ENCODE measurements at places on chromosomes 3 and 15.
A peak's percentile ranks its signal among the peaks of the same experiment; 100 is the strongest.

GRCh38 chr3:114464548-114464947, 170.7 kb downstream of the TIGIT start:
- DNase-seq: no peak

DNA sequence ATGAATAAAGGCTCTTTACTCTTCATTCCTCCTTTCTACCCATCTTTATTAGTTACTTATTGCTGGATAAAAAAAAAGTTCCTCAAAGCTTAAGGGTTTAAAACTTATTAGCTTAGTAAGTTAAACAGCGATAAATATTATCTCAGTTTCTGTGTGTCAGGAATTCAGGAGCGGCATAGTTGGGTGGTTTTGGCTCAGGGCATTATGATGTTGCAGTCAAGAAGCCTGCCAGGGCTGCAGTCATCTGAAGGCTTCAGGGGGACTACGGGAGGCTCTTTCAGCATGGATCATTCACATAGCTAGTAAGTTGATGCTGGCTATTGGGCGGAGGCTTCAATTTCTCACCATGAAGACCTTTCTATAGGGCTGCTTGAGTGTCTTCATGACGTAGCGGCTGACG, 1.9 kb upstream of the DLG1 start:
- DNase-seq: no peak

DNA sequence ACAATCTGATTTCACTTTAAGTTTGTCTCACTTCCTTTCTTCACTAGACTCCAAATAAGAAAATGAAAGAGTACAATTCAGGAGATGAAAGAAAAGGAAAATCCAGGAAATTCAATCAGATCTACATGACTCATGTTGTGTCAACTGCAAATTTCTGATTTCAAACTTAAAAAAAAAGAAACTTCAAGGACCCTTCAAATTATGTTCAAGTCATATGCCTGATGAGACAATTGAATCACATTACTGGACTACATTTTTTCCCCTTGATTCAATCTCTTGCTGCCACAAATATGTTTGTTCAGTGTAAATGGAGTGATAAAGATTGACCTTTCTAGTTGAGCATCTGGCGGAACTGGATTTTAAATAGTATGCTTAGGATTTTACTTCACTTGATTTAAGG, 37.4 kb downstream of the FRMD5 start:
- peak; percentile 95 for DNase-seq

DNA sequence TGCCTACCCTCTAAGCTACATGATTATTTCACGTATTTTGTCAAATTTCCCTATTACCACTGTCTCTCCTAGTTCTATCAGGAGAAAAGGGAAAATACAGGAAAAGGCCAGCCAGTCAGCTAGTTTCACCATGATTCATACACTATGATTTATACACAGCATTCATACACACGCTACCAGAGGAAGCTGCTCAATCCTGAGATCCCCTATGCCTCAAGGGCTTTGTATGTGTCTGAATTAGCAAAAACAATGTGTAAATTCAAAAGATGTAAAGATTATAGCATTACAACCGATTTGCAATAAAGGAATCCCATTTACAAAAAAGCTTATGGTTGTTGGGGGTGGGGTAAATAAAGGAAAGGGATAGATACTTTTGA, 3.1 kb upstream of the ACKR4 start:
- DNase-seq: peak; percentile 69

DNA sequence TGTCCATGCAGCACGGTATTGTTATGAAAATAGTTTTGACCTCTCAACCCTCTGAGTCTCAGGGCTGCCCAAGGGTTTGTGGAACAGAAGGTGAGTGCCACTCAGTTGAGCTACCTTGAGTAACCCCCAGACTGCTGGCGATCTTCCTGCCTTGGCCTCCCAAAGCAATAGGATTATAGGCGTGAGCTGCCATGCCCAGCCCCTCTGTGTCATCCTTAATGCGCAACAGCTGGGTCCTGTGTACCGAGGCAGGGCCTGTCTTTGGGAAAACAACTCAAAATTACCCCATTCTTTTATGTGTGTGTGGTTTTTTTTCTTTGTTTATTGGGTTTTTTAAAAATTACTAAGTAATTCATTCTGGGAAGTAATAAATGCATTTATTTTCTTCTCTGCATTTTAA, 78.3 kb upstream of the TPM1 start:
- DNase-seq: no peak

- DNase-seq: no peak
Measured at GRCh38 chr15:56886363-56886931, 32.0 kb upstream of the TCF12 start.

DNA sequence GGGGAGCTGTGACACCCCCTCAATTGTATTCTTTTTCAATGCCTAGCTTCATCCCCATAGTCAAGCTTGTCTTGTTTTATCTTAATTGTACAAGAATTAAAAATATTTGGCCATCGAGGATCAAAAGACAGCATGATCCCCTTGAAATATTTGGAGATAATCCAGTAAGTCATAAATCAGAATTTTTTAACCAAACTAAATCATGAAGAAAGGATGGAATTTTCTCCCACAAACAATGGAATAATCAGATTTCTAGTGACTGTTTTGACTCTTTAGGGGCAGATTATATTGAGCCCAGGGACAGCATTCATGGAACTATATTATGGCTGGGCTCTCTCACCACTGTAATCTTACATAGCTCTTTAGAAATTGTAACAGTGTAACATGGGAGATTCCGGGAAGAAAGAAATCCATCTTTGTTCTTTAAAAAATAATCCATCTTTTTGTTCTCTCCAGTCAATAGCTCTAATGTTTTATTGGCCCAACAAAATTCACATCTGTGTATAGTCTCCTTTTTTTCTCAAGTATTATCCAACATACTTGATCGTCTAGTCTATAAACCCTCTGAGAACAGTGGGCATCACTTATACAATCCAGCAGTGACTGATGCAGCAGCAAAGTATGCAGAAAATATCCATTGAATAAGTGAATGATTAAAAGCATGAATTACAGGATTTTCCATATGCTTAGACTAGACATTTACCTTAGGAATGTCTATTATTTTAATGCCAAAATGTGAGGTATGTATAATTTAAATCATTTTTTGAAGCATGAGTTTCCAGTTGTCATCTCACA, 277.0 kb upstream of the PLSCR5 start:
- no peak for DNase-seq

GRCh38 chr15:64548235-64548634, 87.9 kb downstream of the ZNF609 start:
- DNase-seq: no peak

DNA sequence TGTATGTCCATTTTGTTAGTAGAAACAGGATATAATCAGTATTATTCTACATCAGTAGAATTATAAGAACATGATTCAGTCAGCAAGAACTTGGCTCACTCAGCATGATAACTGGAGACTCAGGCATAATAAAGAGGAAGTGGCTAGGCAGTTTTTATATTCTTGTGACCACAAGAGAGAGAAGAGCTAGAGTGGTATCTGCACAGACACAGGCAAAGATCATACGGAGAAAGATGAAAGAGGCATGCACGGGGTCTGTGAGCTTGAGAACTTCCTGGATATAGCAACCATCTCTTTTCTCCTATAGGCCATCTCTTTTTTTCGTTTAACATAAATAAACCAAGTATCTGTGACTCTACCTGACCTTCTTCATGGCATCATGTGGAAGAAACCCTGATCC, 46.8 kb downstream of the MYO5A start:
- DNase-seq: peak; percentile 77

GRCh38 chr3:38958026-38958720, 93.6 kb downstream of the SCN11A start:
- no peak for DNase-seq

- DNase-seq: no peak
Measured at GRCh38 chr3:8756671-8757070, 12.7 kb downstream of the OXTR start.

DNA sequence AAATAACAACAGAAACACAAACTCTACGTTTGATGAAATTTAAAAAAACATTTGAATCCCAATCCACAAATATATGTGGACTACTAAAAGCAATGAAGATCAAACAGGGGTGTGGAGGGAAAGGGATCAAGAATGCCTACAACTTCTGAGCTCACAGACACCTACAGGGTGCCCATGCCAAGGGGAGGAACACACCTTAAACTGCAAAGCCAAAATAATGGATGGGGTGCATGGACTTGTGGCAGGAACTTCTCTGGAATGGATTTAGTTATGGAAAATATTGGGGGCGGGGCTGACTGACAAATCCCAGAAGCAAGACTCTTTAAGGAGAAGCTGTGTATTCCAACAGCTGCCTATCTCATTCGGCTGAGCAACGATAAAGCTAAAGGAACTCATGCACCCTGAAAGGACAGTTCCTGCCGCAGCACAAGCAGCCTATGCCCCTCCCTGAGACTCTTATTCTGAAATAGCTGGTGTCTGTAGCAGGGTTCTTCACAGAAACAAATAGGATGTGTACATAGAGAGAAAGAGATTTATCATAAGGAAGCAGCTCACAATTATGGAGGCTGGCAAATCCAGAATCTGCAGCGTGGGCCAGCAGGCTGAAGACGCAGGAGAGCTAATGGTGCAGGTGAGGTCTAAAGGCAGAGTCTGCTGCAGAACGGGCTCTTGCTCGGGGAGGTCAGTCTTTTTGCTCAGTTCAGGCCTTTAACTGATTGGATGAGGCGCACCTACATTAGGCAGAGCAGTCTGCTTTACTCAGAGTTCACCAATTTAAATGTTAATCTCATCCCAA, 24.5 kb upstream of the PLA2G4D start:
- no peak for DNase-seq

- peak; percentile 58 for DNase-seq
Measured at GRCh38 chr15:73941871-73942635, 15.8 kb downstream of the LOXL1 start.

DNA sequence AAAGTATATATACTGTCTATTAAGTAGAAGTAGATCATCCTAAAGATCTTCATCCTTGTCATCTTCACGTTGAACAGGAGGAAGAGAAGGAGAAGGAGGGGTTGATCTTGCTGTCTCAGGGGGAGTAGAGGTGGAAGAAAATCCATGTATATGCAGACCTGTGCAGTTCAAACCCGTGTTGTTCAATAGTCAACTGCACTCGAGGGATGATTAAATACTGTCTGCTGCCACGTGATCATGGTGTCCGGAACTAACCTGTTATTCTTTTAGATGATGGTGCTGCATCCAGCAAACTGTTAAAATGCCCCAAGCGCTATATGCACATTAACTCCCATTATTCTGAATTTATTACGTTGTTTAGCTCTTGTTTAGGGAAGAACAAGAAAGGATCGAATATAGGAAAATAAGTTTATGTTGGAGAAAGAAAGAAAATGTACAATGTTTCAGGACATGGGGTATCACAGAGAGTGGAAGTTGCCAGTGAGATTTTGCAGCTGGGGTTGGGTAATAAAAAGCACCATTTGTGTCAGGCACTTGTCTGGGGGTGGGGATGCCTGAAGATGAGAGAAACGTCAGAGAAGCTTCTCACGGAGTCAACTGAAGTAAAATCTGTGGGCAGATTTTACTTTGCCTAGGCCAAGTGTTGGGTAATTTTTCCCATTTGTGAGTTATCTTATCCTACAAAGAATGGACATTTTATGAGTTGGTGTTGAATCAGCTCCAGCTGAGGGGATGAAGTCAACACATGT, 229.2 kb downstream of the RYR3 start:
- DNase-seq: no peak

- no peak for DNase-seq
Measured at GRCh38 chr3:123423031-123423430, 25.9 kb downstream of the ADCY5 start.

DNA sequence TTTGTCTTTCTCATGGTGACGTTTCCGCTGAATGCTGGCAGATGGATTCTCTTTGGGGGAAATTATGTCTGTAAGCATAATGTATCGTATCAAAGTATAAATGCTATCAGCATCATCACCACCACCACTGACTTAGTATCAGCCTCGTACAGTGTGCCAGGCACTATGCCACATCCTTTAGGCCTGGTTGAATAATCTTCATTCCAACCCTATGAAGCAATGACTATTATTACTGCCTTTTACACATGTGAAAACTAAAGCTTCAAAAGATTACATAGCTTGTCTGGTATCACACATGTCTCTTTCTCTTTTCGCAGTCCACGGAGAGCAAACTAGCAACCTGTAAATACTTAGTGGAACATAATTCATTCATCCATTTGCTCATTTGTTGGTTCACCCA, 166.7 kb upstream of the PRICKLE2 start:
- DNase-seq: no peak

GRCh38 chr15:100903168-100903554, 16.0 kb upstream of the LRRK1 start:
- DNase-seq: no peak

DNA sequence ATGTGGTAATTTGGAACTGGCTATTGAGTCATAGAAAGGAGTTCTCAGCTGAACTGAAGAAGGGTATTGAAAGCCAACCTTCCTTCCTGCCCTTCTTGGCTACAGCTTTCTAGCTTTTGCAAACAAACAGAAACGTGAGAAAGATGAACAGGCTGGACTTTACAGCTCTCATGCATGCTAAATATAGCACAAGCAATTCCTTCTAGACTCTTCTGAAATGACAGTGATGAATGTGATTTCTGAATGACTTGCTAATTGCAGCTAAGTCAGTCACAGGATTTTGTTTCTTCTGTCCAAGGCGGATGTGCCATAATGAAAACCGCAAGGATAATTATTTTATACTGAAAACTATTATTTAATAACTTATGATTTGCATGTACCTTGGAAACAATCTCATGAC, 36.3 kb downstream of the BCHE start:
- no peak for DNase-seq

GRCh38 chr15:75577401-75578172, 1.5 kb downstream of the PTPN9 start:
- DNase-seq: peak; percentile 6

DNA sequence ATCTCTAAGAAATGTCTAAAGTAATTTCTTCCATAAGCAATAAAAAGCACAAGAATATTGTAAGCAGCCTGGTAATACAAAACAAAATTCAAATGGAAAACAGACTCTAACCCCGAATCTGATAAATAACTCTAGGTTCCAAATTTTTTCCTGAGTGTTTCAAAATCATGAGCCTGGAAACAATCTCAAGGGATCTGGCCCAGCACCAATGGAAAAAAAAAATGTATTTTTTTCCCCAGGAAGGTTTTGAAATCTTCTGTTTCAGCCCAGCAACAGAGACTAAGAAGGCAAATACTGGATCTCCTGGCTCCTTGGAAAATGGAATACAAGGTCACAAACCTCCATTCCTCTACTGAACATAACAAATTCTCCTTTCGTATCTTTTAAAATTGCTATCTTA, 13.0 kb downstream of the TBC1D2B start:
- no peak for DNase-seq

DNA sequence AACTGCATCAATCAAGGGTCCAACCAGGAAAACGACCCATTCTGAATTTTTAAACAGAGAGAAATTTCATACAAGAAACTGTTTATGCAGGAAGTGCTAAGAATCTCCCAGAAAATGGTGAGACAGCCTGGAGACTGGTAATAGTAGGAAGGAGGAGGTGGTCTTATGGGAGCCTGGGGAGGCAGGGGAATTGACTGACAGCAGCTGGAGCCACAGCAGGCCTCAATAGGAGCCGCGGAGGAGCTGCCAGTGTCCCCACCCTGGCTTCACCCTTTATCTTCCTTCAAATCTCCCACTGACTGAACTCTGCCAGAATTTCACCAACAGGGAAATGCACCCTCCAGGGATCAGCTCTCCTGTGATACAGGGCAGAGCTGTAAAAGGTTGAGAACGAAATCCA, 7.5 kb upstream of the C3orf80 start:
- DNase-seq: no peak

GRCh38 chr3:52831500-52832301, 1.2 kb upstream of the ITIH4 start:
- DNase-seq: peak; percentile 77

GRCh38 chr15:101692801-101693598, 31.3 kb downstream of the TARS3 start:
- DNase-seq: no peak

- DNase-seq: no peak
Measured at GRCh38 chr15:78033864-78034263, 43.6 kb downstream of the TBC1D2B start.

GRCh38 chr3:42681361-42682038, 3.8 kb upstream of the KLHL40 start:
- DNase-seq: no peak
